ENCODE measurements at places on chromosomes 11 and 22.

DNA sequence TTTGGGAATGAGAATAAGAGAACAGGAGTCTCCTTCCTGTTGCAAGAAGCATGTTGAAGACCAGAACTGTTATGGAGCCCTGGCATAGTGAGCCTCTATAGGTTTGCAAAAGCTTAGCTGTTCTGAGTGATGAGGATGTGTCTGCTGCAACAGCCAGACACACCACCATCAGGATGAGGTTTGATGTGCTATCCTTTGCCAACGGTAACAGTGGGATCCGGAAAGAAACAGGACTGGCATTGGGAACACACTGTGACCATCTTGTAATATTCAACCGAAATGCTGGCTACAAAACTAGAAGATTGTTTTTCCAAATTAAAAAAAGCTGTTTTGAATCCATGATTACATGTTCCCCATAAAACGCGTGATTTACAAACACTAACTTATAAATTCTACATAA lies 117.0 kb downstream of the ME3 start:
- no peak for DNase-seq

- no peak for DNase-seq
Measured at GRCh38 chr11:57903011-57903410, 120.7 kb upstream of the OR9Q1 start.

DNA sequence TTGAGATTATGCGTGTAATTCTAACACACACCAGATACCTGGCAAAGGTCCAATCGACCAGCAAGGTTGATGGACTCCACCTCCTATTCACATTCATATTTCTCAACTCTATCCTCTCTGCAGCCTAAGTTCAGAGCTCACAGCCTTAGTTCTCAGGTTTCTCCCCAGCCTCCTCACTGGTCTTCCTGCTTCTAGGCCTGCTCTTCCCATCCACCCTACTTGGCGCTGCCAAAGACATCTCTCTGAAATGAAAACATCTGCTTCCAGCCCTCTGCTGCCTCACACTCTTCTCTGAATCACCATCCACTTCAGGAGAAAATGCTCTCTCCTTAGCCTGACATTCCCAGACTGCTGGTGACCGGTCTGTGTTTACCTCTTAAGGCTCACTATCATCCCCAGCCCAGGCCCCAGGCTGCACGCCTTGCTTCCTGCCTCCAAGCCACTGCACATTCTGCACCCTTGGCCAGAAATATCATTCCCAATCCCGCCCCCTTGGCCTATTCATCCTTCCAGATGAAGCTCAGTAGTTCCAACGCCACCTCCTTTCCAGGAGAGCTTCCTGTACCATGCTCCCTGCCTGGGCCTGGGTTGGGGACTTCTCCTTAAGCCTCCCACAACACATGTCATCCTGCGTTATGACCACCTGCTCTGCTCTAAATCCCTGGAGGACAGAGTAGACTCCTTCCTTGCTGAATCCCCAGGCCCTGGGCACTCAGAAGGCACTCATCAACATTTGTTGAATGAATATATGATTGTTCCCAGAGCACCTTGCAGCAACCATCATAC lies 3.5 kb downstream of the ARRB1 start:
- no peak for DNase-seq

GRCh38 chr11:119741369-119742262 lies 12.6 kb upstream of the NECTIN1 start:
- peak; percentile 46 for DNase-seq
